T-helper 9 cell (primary cell): ENCODE measurements at places on chromosomes 3 and 15.

DNA sequence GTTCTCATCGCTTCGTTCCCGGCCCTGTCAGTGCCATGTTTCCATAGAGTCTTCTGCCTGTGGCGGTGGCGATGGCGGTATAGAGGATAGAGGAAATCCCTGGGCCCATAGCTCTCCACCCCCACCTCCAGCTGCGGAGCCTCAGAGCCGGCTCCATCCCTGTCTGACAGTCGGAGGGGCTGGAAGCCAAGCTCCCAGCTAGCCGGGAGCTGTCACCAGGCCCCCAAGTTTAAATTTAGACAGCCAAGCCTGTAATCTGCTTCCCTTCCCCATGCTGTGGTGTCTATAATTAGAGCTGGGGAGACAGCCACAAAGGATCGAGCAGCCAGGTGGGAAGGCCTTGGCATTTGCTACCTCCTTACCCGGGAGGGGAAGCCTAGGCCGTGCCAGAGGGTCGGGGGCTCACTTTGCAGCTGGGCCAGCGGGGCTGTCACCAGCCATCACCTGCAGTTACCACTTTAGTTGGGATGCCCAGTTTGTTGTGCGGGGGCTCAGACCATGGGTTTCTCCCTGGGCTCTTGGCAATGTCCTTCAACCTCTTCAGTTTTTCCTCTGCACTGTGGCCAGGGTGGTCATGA lies 56.3 kb upstream of the SEC13 start:
- no peak for DNase-seq

- DNase-seq: no peak
Observed at GRCh38 chr3:184135911-184136260, 728 bp downstream of the EIF2B5 start.

GRCh38 chr3:56318891-56319290 lies 149.4 kb downstream of the ERC2 start:
- DNase-seq: no peak

GRCh38 chr3:158864492-158864891 lies 62.6 kb downstream of the MFSD1 start:
- no peak for DNase-seq

GRCh38 chr3:123028233-123028828 lies 768 bp upstream of the SEMA5B start:
- no peak for DNase-seq

DNA sequence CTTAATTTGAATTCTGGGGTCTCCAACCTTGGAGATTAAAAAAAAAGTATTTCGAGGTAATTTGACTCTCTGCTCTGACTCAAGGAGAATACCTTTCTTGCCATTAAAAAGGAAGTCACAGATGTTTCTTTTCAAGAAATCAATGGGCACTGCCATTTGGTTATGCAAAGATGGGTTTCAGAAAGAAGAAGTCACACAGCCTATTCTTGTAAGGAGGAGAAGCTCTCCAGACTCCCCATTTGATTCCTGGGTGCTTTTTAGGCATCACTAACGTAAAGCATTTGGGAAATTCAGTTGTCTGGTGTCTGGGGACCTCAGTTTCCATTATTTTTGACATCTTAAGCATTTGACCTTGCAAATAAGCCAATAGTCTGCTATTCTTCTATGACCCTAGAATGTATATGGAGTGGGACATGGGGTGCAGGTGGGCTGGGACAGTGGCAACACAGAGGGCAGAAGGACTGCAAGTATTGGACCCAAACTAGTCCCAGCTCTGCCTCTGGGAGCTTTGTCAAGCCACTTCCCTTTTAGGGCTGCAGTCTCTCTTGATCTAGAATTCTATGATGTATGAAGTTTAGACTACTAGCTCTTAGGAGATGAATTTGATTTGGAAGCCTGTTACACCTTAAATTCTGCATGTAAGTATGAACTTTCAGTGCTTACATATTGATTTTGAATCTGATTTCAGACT lies 27.8 kb downstream of the IL5RA start:
- no peak for DNase-seq
